ENCODE measurements at places on chromosomes 3 and 15.

- no peak for DNase-seq
Measured at GRCh38 chr3:29153811-29154210, 127.1 kb upstream of the RBMS3 start.

DNA sequence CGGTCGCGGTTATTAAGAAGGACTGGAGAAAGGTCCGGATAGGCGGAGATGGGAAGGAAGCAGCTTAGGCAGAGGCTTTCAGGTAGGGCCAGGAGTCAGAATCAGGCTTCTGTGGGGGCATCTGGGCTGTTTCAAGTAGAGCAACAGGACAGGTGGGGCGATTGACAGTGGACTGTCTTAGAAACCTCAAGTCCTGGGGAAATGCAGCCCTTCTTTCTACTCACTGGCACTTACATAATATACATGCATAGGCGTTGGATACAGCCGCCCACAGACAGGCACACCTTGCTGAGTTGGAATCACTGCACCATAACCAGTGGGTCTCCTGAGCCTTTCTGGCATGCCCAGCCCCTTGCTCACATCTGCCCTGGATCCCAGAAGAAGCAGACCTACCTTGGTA is 730 bp downstream of the MYD88 start:
- DNase-seq: no peak

GRCh38 chr3:20490996-20491395 is 305.0 kb upstream of the SGO1 start:
- DNase-seq: no peak

DNA sequence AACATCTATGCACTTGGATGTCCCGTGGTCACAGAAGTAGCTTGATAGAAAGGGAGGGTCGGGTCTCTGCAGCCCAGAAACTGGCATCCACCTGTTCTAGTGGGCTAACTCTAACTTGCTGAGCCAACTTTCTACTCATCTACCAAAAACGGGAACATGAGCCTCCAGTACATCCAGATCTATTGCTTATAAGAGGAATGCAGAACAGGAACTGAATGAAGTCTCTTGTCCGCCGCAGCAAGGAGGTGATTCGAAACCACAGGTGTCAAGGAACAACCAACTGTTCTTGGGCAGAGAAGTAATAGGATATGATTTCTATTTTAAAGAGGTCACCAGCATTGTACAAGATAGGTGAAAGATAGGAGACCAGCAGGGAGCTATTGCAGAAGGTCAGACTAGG is 17.9 kb downstream of the TERC start:
- DNase-seq: no peak

GRCh38 chr15:88341006-88341405 is 84.5 kb upstream of the NTRK3 start:
- DNase-seq: no peak

GRCh38 chr15:49242820-49243219 is 72.8 kb downstream of the GALK2 start:
- DNase-seq: no peak

All from RWPE2 (cell line).